Stimulated activated CD8-positive, alpha-beta memory T cell treated with anti-CD3 and anti-CD28 coated beads, Interleukin-7, amount 100 ng/mL, for 1 hour (primary cell): ENCODE measurements at places on chromosomes 11 and 22.

- DNase-seq, result no peak
Observed at GRCh38 chr11:86117712-86118063, 48.8 kb upstream of the PICALM start.

GRCh38 chr11:27926486-27926885, 181.5 kb downstream of the KIF18A start:
- no peak for DNase-seq

GRCh38 chr22:24230911-24231656, 13.8 kb downstream of the GGT5 start:
- peak; percentile 57 for DNase-seq

DNA sequence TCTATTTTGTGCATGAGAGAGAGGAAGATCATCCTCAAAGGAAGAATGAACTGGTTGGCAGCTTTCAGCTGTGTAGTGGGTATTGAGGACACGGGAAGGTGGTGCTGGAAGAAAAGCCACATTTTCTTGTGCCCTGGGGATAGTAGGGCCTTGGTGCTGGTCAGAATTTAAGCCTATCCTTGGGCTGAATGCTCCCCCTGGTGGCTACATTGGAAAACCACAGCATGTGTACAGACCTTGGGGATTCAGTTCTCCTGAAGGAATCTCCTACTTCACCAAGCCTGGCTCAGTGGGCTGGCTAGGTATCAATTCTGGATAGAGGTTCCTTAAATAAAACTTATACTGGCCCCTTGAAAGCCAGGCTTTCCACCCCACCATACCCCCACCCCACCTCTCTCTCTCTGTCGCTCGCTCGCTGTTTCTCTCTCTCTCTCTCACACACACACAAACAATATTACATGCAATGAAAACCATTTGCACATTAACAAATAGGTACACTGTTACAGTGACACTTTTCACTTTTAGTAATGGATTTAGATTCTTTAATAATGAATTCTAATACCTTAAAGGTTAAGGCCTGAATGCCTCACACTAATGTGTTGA, 2.8 kb upstream of the OR51M1 start:
- DNase-seq, result no peak

DNA sequence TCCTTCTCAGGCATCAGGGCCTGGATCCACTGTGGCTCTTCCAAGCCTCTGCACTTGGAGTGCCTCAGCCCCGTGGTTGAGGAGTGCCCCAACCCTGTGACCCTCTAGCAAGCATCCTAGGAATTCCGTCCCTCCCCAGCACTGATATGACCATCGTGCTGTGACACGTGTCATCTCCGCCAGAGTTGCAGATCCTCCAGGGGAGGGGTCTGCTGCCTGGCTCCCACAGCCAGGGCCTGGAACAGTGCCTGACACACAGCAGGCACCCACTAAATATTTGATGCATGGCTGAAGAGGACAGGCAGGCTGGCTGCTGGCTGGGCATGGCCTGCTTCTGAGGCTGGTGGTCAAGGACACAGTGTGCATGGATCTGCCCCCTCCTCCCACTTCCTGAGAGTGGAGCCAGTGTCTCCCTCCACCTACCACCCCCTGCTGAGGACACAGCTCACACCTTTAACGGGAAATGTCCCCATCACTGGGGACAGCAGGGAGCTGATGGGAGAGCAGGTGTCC, 1.7 kb upstream of the CD81 start:
- DNase-seq, result no peak

- no peak for DNase-seq
Observed at GRCh38 chr11:26649884-26650283, 72.0 kb downstream of the SLC5A12 start.

DNA sequence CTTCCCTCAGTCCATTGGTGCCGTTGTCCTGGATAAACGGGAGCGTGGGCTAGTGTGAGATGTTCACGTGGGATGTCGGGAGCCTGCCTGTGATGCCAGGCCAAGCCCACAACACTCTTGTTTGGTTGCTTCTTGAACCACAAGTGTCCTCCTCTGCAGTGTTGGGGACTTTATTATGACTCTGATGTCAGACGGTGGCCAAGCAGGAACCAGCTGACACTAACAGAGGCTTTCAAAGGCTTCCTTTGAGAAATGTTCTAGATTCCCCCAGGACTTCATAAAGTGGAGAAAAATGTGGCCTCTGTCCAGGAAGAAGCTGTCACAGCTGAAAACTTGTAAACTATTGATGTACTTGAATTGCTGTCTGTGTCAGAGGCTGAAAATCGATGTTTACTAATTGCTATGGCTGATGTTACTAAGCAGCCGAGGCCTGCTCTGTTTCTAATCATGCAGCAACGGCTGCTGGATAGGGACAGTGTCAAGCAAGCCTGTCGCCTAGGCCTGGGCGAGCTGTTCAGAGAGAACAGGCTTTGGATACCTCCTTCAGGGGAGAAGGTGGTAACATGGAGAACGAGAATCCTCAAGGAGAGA, 131.7 kb downstream of the TBC1D22A start:
- DNase-seq, result no peak
